ENCODE measurements at places on chromosomes 13 and 19. TPM values are rescaled to one million over a fixed set of nuclear protein-coding genes. Genes with fewer than 3 reads are reported as not detected.

CEACAM8 gene
- polyA plus RNA-seq: 0.45 TPM

CYP2A6 gene
- polyA plus RNA-seq: 0.87 TPM

DNA sequence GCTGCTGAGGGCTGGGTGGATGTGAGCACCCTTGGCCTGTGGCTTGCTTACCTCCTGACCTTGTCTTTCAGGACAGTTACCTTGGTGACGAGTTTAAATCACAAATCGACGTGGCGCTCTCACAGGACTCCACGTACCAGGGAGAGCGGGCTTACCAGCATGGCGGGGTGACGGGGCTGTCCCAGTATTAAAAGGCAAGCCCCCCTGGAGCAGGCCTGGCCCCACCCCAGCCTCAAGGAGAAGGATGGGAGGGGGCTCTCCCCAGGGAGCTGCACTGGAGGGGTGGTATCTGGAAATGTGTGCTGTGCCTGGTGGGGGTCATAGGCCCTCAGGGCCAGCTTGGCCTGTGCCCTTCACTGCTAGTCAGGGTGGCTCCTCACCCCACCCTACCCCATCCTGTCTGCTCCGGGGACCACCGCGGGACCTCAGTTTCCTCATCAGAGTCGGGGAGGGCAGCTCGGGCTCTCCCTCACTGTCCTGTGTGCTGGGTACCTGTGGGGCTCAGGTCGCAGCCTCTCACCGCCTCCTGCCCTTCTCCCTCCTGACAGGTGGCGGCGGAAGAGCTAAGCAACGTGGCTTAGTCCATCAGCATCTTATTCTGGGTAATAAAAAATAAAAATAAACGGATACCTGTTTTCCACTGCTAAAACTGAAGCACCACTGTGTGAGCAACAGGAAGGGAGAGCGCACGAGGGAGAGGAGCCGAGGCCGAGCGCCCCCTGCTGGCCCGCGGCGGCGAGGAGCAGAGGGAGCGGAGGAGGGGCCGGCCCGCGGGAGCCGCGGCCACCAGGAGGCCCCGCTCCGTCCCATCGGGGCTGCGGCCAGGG is 29.8 kb downstream of the CERS1 start:
- DNase-seq: no peak

DNA sequence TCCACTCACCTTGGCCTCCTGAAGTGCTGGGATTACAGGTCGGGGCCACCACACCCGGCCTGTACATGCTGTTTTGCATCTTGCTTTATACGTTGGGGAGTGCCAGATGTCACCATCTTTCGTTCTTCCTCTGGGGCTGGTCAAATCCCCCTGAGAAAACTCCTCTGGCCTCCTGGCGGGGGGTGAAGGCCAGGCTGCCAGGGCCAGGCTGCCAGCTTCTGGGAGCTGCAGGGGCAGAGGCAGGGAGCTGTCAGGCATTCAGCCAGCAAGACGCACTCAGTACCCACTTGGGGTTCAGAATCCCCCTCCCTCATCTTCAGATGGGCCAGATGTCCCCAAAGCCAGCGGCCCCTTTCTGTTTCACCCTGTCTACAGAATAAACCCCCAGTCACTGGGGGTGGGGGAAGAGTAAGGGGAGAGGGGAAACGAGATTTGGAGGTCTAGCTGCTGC is 16.1 kb downstream of the ZSWIM9 start:
- no peak for DNase-seq

- DNase-seq: no peak
Measured at GRCh38 chr13:102195566-102196462, 206.0 kb downstream of the FGF14 start.

DNA sequence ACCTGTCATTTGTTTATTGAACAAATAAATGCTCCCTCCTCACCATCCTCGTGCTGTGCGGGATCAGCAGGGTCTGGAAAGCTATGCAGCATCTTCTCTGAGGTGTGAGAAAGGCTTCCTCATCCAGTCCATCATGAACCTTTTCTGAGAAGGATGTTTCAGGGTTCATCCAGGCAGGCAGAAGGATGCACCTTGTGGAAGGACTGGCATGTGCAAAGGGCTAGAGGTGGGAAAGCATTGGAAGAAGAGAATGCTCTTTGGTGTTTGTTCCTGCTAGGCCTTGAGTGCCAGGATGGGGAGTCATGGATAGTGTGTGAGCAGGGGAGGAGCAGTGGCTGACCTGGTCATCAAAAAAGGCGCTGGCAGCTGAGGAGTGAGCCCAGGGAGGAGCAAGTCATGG is 6.6 kb downstream of the PALM start:
- no peak for DNase-seq

- no peak for DNase-seq
Measured at GRCh38 chr19:38932425-38933179, 1.9 kb downstream of the MRPS12 start.

DNA sequence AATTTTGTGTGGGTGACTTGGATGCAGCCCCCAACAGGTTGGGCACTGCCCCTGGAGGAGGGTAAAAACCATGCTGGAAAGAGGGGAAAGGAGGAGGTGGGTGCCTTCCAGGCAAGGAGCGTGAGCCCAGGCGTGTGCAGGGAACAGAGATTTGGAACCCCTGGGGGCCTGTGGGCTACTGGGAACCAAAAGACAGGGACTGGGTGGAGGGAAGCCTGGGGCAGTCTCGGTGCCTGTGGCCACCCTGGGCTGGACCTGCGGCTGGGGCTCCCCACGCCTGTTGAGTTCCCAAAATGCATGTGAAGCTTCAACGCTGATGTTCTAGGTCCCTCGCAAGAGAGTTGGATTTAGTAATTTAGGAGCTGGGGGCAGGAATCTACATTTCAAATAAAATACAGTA is 24.8 kb downstream of the GGACT start:
- DNase-seq: no peak

DNA sequence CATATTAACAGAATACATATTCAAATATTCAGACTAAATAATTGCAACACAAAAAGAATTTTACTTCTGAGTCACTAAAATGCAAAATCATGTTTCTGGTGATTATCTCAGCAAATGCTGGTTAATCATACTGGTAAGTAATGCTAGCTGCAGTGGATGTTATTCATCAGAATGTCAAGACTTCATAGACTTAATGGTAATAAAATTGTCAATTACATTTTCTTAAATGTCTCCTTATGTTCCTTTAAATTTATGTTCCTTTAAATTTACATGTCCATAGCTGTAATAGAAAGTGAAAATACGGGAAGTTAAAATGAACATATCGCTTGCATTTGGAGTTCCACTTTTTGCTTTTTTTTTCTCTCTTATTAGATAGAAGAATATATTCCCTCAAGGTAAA is 853.0 kb downstream of the SLITRK6 start:
- DNase-seq: no peak

- DNase-seq: no peak
Measured at GRCh38 chr13:111893607-111894443, 173.1 kb upstream of the SOX1 start.

- DNase-seq: no peak
Measured at GRCh38 chr13:37257051-37257450, 151.6 kb upstream of the CSNK1A1L start.

GRCh38 chr13:43132257-43132656 is 108.9 kb downstream of the DNAJC15 start:
- DNase-seq: no peak
